Activated T-cell treated with anti-CD3 and anti-CD28 coated beads, Interleukin-2, amount 50 U/mL, for 24 hours (primary cell): ENCODE measurements at places on chromosomes 1 and 21.

DNA sequence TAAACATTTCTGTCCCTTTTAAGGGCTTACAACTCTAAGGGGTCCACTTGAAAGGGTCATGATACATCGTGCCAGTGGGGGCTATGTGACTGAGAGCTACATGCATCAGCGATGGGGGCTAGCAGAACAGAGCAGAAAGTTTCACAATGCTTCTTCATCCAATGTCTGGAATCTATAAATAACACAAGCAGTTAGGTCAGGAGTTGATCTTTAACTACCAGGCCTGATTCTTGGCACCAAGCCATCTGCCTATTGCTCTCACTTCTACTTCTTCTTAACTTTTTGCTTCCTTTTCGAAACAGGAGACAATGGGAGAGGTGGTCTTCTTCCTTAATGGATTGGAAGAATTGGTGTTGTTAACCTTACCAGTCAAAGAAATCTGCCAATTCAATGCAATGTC, 410.0 kb downstream of the TGFB2 start:
- no peak overlapping the region for H3K4me3 ChIP-seq
- H3K27me3 ChIP-seq = no peaks in the 10 kb centered on the region
- no peak overlapping the region for H3K27ac ChIP-seq
- no peaks in the 10 kb centered on the region for H3K36me3 ChIP-seq
- no peaks in the 10 kb centered on the region for H3K4me1 ChIP-seq

DNA sequence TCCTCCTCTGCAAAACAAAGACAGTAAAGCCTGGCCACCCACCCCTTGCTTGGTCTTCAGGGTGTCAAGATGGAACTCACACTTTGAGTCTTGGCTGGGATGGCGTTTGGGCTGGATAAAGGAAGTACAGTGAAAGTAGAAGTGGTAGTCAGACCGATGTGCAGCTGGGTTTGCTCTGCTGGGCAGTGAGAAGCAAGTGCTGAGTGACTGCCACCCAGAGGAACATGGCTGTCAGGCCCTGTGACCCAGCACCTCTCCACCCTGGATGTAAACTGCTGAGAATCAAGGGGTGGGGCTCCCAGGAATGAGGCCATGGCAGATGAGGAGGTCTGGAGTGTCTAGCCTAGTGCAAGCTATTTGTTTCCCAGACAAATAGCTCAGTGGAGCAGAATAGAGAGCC, 51.2 kb downstream of the POFUT2 start:
- no peak overlapping the region for H3K4me3 ChIP-seq
- no peak overlapping the region for H3K27ac ChIP-seq
- no peaks in the 10 kb centered on the region for H3K4me1 ChIP-seq
- no peak for DNase-seq
- H3K27me3 ChIP-seq = peaks cover 41% of the 10 kb centered on the region
- H3K36me3 ChIP-seq = no peaks in the 10 kb centered on the region

- H3K27ac ChIP-seq = no peak overlapping the region
- H3K27me3 ChIP-seq = no peaks in the 10 kb centered on the region
- no peak overlapping the region for H3K4me3 ChIP-seq
- no peak for DNase-seq
Observed at GRCh38 chr1:49036700-49037099, 260.0 kb upstream of the BEND5 start.

DNA sequence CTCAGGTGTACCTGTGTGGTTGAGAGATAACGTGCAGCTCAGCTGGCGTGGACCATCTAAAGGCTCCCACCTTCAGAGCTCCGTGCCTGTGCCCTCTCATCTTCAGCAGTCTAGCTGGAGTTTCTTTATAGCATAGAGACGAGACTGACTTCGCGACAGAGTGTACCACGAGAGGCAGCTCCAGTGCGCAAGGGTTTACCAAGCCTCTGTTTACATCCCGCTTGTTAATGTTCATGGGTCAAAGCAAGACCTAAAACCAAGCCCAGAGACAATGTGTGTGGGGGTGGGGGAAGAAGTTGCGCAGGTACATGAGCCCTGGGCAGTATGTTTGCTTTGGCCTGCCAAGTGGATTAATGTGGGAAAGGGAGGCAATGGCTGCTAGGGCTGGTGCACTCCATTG, 15.6 kb downstream of the RHOU start:
- H3K27ac ChIP-seq = no peak overlapping the region
- H3K27me3 ChIP-seq = peaks cover 15% of the 10 kb centered on the region
- no peaks in the 10 kb centered on the region for H3K36me3 ChIP-seq
- no peak for DNase-seq

DNA sequence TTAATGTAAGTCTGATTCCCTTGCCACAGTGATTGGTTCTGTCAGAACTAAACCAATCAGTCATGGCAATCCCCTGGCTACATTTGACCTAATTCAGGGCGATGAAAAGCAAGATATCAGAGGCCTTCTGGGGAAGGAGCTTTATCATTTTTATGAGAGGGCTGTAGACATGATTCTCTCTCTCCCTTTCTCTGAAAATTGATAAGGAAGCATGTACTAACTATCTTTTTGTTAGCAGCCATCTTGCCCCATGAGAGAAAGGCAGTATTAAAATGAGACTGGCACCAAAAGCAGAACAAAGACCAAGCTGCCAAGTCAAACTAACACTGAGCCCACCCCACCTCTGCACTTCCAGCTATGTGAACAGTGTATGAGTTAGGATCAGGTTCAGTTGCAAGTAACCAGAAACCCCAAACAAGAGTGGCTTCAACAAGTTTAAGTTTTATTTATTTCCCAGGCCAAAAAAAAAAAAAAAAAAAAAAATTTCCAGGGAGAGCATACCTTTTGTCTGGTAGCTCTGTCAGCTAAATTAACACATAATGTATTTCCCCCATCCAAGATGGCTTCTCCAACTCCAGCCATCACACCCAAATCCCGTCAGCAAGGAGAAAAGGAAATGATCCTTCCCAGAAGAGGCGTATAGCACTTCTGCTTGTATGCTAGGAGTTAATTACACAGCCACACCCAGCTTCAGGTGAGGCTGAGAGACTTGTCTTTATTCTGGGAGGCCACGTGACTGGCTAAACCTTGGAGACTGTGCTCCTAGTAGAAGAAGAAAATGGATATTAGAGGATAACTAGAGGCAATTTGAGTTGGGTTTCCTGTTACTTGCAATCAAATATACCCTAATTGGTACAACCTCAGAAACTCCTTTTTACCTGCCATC, 105.8 kb upstream of the RALGPS2 start:
- no peaks in the 10 kb centered on the region for H3K4me1 ChIP-seq
- H3K27me3 ChIP-seq = peaks cover 6% of the 10 kb centered on the region

- no peak overlapping the region for H3K27ac ChIP-seq
- H3K27me3 ChIP-seq = no peaks in the 10 kb centered on the region
- H3K4me1 ChIP-seq = no peaks in the 10 kb centered on the region
Observed at GRCh38 chr1:178146436-178146835, 52.5 kb downstream of the RASAL2 start.

- no peaks in the 10 kb centered on the region for H3K36me3 ChIP-seq
- no peaks in the 10 kb centered on the region for H3K27me3 ChIP-seq
- DNase-seq = no peak
- no peak overlapping the region for H3K4me3 ChIP-seq
- H3K4me1 ChIP-seq = no peaks in the 10 kb centered on the region
- H3K27ac ChIP-seq = no peak overlapping the region
Observed at GRCh38 chr1:56284928-56285327, 294.4 kb downstream of the PLPP3 start.

- DNase-seq = no peak
- H3K4me1 ChIP-seq = no peaks in the 10 kb centered on the region
- H3K36me3 ChIP-seq = peaks cover 4% of the 10 kb centered on the region
- no peaks in the 10 kb centered on the region for H3K27me3 ChIP-seq
- no peak overlapping the region for H3K4me3 ChIP-seq
- H3K27ac ChIP-seq = no peak overlapping the region
Observed at GRCh38 chr1:45982359-45982758, 150.1 kb downstream of the PIK3R3 start.

DNA sequence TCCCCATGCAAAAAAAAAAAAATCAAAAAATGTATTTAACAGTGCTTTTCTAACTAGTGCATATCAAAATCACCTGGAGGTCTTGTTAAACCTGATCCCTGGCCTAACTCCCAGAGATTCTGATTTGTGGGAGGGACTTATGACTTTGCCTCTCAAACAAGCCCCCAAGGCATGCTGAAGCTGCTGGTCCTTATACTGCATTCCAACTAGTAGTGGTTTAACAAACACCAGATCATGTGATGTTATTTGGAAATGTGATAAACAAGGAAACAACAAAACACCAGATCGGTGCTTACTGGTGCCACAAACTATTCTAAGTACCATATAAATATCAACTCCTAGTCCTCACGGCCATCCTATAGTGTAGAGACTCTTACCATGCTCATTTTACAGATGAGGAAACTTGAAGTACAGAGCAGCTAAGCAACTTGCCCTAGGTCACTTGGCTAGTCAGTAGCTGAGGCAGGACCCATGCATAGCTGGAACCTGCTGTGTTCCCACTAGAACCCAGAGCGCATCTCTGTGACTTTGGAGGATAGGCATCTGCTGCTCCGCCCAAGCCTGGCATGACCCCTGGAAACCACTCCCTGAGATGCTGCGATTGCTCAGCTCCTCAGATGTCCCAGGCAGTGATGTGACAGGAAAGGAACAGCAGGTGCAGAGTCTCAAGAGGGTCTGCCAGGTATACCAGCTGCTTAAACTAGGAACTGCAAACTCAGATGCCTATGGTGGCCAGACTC, 38.1 kb downstream of the SOX13 start:
- H3K27me3 ChIP-seq = peaks cover under 1% of the 10 kb centered on the region
- no peak overlapping the region for H3K27ac ChIP-seq
- no peak overlapping the region for H3K4me3 ChIP-seq

- DNase-seq = no peak
- no peaks in the 10 kb centered on the region for H3K27me3 ChIP-seq
- no peaks in the 10 kb centered on the region for H3K4me1 ChIP-seq
- no peaks in the 10 kb centered on the region for H3K36me3 ChIP-seq
Observed at GRCh38 chr1:202073206-202073605, 49.5 kb upstream of the GPR37L1 start.

DNA sequence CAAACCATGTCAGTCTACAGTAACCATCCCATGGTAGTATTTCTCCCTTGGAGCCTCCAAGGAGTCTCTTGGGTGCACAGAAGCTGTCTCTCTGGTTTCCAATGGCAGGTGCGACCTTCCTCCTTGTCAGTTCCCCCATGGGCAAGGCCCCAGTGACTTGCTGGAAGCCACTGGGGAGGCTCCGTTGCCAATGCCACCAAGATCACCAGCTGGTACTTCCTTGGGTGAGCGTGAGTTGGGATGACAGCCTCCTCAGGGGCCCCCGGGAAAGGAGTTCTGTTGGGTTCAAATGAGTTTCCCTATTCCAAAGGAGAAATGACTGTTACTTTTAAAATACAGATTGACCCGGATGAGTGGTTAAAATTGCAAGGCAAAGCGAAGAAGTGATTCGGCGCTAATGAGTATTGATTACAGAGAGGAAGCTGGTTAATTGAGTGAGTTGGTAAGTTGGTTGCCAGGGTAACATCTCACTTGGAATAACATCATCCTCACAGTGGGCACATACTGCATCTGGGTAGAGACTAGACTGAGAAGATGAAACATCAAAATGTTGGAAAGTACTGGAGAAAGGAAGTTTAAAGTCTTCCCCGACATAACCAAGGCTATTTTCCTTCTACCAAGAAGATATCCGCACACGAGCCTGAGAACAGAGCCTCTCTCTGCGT, 53.0 kb upstream of the LAPTM5 start:
- H3K4me1 ChIP-seq = no peaks in the 10 kb centered on the region
- H3K27ac ChIP-seq = no peak overlapping the region
- H3K27me3 ChIP-seq = peaks cover 39% of the 10 kb centered on the region

- no peaks in the 10 kb centered on the region for H3K36me3 ChIP-seq
- DNase-seq = no peak
- H3K4me1 ChIP-seq = no peaks in the 10 kb centered on the region
- H3K27ac ChIP-seq = no peak overlapping the region
- peaks cover 53% of the 10 kb centered on the region for H3K27me3 ChIP-seq
Observed at GRCh38 chr21:41161428-41161827, 6.5 kb upstream of the BACE2 start.

GRCh38 chr1:99963041-99963795, 6.6 kb upstream of the SLC35A3 start:
- no peak overlapping the region for H3K27ac ChIP-seq
- H3K36me3 ChIP-seq = no peaks in the 10 kb centered on the region
- H3K4me3 ChIP-seq = no peak overlapping the region
- H3K4me1 ChIP-seq = peaks cover 6% of the 10 kb centered on the region

GRCh38 chr21:37514038-37514667, 147.6 kb downstream of the DYRK1A start:
- H3K4me3 ChIP-seq = no peak overlapping the region
- DNase-seq = no peak
- peaks cover 9% of the 10 kb centered on the region for H3K4me1 ChIP-seq
- no peaks in the 10 kb centered on the region for H3K27me3 ChIP-seq

DNA sequence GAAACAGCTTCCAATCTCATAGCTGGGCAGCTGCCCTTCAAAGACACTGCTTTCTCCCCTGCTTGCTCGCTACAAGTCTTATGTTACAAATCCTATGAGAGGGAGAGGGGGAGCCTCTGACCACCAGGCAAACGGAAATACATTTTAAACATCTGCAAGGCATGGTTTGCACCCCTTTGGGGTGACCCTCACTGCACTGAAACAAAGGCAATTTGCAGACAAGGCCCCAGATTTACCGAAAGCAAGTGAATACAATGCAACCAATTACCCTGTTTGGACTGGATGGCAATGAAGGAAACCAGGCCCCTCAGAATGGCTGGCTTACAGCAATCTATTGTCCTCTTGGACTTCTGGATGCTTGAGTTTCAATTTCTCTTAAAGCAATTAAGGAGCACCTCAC, 11.8 kb upstream of the ATP13A2 start:
- peaks cover 10% of the 10 kb centered on the region for H3K4me1 ChIP-seq
- peak overlapping the region; percentile 53 for H3K27ac ChIP-seq
- H3K4me3 ChIP-seq = no peak overlapping the region
- peaks cover 97% of the 10 kb centered on the region for H3K36me3 ChIP-seq
- no peaks in the 10 kb centered on the region for H3K27me3 ChIP-seq

DNA sequence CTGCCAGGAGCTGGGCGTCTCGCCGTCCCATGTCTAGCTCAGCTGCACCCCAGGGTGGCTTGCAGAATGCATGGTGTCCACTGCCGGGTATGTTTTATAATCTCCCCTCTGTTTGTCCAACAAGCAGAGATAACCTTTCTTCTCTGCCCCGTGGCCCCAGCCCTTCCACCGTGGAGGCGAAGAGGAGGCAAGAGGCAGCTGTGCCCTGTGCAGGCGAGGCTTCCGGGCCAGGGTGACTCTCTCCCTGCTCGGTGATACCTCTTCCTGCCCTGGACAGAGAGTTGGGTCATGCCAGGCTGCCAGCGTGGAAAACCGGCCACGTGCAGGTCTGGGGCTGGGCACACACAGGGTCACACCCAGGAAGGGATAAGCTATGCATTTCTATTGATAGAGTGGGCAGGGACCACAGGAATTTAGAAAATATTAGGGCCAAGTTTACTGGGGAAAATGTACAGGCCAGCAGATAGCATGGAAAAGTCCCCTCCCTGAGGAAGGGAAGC, at the start of gene TFF2:
TFF2 (minus strand) TSS at position 68 of the 500 bp plus-strand sequence; CDS start at position 31, 37 bp downstream.
- H3K27ac ChIP-seq = no peak within 1 kb of the TSS
- DNase-seq = peak; percentile 24
- H3K4me3 ChIP-seq = no peak within 1 kb of the TSS
- H3K27me3 ChIP-seq = no peaks in the 10 kb centered on the region
- no peaks in the 10 kb centered on the region for H3K4me1 ChIP-seq
- H3K36me3 ChIP-seq = no peaks in the 10 kb centered on the region
